CD8-positive, alpha-beta T cell (primary cell): ENCODE measurements at places on chromosomes 11 and 22. TPM values are rescaled to one million over a fixed set of nuclear protein-coding genes. Genes with fewer than 3 reads are reported as not detected.
A peak's percentile ranks its signal among the peaks of the same experiment; 100 is the strongest.

OR52J3 gene
- not detected for total RNA-seq

LIPT2 gene
- total RNA-seq = 8.7 TPM

GAB4 gene
- 0.16 TPM for total RNA-seq

RIBC2 gene
- 0.67 TPM for total RNA-seq

TMA7B gene
- total RNA-seq = 9.0 TPM

GRCh38 chr22:45210991-45211390 lies 29.7 kb downstream of the KIAA0930 start:
- DNase-seq = no peak

- no peak for DNase-seq
Observed at GRCh38 chr11:69052343-69053168, 3.8 kb downstream of the TPCN2 start.

DNA sequence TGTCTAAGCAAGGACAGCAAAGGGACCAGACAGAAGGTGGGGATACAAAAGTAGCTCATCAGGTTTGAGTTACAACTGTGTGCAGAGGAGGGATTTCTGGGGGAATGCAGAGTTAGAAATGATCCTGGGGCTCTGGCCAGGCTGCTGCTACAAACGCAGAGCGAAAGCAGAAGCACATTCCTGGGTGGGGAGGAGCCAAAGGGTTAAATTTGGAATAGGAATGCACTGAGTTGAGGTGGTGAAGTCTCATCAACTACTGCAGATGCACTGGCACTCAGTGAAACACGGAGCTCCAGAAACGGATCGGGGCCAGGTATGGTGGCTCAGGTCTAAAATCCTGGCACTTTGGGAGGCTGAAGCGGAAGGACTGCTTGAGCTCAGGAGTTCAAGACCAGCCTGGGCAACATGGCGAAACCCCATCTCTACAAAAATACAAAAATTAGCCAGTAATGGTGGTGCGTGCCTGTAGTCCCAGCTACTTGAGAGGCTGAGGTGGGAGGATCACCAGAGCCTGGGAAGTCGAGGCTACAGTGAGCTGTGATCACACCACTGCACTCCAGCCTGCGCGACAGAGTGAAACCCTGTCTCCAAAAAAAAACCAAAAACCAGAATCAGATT lies 3.2 kb downstream of the CHKA start:
- no peak for DNase-seq

GRCh38 chr11:117179048-117179999 lies 781 bp downstream of the SIDT2 start:
- DNase-seq = peak; percentile 55

GRCh38 chr11:123286761-123287160 lies 91.7 kb upstream of the CLMP start:
- DNase-seq = no peak

GRCh38 chr22:30838111-30838510 lies 130.5 kb downstream of the MORC2 start:
- DNase-seq = no peak
